ENCODE measurements at places on chromosomes 1 and 21.

- DNase-seq = no peak
Observed at GRCh38 chr1:17123196-17124045, 4.2 kb upstream of the PADI2 start.

GRCh38 chr1:6942990-6943389 lies 157.7 kb downstream of the CAMTA1 start:
- DNase-seq = no peak

DNA sequence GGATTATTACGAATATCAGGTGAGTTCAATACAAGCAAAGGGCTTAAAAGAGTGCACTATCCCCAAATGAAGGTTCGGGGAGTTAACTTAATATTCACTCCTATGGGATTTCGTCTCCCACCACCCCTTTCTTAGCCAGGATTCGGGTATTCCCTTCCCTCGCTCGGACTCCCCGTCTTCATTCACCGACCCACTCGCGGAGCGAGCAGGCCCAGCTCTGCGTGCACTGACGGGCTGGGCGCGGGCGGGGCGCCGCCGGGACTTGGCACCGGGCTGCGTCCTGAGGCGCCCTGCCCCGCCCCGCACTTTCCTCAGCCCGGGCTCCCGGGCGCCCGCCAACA lies 7.7 kb upstream of the MPZL1 start:
- DNase-seq = no peak

DNA sequence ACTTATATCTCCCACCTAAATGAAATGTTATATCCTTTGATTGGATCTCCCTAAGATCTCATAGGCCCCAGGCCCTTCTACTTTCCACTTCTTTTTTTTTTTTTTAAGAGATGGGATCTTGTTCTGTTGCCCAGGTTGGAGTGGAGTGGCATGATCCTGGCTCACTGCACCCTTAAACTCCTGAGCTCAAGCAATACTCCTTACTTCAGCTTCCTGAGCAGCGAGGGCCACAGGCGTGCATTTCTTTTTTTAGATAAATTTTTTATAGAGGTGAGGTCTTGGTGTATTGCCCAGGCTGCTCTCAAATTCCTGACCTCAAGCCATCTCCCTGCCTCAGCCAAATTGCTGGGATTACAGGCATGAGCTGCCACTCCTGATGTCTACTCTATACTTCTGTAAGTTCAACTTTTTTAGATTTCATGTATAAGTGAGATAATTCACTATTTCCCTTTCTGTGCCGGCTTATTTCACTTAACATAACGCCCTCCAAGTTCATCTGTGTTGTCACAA lies 987.5 kb upstream of the NCAM2 start:
- no peak for DNase-seq

DNA sequence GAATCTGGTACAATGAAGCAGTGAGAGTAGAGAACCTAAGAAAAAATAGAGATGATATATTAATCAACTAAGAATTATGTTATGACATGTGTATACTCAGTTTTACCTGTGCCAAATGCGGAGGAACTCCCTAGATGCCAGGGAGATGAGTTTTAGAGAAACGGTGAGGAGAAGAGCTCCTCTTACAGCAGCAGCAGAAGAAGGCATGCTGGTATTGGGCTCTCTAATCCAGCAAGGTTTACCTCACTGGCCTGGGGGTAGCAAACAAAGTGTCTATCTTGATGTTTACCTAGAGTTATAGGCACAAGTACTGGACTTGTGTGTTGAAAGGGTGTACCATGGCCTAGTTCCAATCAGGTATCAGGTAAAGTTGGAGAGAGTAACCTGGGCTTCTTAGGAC lies 28.9 kb upstream of the DEPDC1 start:
- no peak for DNase-seq

- no peak for DNase-seq
Observed at GRCh38 chr1:14610761-14611160, 12.3 kb downstream of the KAZN start.

DNA sequence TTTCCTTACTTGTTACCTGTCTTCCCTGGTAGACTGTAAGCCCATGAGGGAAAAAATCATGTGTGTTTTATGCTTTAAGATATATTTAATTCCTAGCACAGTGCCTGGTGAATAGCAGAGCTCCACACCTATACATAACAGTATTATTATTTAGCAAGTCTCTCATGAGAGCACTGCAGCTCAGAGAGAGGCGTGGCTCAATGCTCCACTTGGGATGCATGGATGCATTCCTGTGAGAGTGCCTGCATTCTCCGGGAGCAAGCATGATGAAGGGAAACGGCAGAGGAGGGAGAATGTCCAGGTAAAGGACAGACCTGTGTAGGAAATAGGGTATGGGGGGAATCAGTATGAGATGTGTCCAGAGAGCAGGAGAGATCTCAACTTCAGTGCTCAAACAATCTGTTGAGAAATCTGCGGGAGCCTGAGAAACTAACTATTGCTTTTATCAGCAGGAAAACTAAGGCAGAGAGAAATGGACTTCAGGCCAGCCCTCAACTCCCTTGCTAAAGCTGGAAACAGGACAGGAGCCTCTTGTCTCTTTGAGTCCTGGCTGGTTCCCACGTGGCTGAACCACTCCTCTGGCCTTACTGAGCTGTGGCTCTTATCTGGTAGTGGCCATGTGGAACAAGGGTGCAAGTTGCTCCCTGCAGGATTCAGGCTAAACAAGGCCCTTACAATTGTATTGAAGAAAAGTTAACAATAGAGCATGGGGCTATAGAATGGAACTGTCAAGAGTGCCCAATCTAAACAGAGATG lies 113.1 kb downstream of the KCNN3 start:
- no peak for DNase-seq

DNA sequence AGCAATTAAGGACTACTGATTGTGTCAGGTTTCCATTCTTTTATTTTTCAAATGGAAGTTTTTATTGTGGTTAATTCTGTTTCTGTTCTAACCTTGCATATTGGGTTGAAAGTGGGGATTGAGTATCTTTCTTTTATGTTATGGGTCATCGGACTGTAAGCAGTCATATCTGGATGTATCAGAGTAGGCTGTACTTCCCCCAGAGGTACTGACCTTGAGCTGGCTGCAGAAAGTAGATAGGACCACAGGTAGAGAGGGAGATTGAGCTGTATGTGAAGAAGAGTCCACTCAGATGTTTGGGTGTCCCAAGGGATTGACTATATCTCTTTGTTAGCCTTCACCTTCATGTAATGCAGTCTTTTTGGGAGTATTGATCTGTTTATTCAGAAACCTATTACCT lies 20.5 kb upstream of the ALG14 start:
- no peak for DNase-seq

DNA sequence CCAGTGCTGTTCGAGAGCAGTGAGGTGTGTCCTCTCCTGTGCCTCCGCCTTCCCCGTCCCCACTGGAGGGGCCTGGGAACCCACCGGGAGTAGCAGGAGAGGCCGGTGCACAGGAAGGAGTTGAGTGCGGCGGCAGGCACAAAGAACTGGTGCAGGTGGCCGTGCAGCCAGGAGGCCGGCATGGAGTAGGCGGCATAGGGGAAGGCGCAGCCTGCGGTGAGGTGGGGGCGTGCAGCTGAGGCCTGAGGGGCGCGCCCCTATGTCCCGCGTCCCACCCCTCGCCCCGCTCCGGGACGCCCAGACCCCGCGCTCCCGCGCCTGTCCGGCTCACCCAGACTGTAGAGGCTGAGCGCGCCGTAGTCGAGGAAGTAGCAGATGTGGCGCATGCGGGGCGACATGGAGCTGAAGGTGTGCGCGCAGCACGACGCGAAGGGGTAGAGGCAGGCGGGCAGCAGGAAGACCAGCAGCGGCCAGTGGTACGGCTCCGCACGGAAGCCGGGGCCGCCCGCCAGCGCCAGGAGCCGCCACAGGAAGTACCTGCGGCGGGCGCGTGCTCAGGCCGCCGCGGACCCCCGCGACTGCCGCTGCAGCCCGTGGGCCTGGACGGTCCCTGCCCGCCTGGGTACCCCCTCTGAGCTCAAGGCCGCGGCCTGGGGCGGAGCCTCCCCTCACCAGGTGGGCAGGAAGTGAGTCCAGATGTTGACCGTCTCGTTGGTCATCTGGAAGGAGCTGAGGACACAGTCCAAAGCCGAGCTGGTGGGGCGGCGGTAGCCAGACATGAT lies 2.2 kb downstream of the PAQR6 start:
- DNase-seq = peak; percentile 26

DNA sequence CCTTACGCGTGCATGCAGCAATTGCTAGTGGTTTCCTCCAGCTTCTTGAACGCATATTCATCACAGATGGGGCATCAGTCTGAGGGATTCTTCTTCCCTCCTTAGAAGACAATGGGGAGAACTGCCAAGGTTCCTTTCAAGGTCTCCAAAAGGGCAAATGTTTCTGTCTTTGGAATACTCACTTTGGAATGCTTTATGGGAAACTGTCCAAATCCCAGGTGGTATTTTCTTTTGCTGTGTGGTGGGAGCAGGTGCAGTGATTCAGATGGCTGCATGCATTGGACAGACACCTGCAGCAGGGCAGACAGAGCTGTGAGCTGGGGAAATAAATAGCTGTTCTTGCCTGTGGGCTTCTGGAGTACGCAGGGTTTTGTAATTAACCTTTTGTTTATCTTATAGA lies 40.5 kb downstream of the URB2 start:
- DNase-seq = no peak

- DNase-seq = no peak
Observed at GRCh38 chr1:153869486-153869885, 53.3 kb downstream of the GATAD2B start.

GRCh38 chr1:172427191-172427590 lies 6.7 kb downstream of the C1orf105 start:
- no peak for DNase-seq

DNA sequence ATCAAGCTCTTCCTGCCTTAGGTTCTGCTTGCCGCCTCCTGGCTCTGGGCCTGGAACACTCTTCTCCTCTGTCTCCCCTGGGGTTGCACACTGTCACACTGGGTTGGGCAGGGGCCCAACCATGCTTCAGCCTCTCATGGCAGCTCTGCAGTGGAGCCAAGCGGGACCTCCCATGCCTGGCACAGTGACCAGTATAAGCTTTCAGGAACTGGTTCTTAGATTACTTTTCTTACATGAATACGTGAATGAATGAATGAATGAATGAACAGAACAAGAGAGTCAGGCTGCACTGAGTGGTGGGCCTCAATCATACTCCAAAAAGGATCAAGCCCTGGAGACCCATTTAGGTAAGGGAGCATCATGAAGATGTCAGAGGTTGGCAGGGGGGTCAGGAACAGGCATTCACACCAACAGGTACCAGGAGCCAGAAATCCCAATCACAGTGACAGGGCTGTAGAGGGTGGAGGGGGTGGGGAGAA lies 30.8 kb upstream of the TMEM125 start:
- DNase-seq = no peak

DNA sequence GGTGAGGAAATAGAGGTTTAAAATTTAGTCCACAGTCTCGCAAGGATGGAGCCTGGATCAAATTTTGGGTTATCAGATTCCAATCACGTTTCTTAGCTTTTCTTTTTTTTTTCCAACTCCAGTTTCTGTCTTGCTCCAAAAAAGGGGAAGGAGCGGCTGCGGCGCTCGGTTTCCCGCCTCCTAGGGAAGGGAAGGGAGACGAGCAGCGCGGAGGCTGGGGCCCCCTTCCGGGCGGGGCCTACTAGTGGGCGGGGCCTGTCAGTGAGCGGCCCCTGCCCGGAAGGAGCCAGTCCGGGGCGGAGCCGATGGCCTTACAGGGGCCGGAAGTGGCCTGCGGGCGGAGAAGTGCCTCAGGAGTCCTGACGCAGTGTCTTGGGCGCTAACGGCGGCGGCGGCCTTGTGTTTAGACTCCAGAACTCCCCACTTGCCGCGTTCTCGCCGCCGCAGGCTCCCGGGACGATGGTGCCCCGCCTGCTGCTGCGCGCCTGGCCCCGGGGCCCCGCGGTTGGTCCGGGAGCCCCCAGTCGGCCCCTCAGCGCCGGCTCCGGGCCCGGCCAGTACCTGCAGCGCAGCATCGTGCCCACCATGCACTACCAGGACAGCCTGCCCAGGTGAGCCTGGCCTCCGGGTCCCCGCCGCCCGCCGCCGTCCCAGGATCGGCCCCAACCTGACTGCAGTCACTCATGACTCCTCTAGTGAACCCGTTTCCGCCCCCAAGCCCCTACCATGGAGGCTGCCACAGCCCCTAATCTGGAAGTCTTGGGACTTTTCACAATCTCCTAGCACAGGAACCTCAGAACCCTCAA lies at the start of gene CPT2:
Gene CPT2 (plus strand): TSS at position 340 of the 806 bp plus-strand sequence. CDS start 120 bp downstream, at position 460.
- DNase-seq = peak; percentile 86

GRCh38 chr1:171152549-171152948 lies 32.6 kb upstream of the FMO2 start:
- no peak for DNase-seq

DNA sequence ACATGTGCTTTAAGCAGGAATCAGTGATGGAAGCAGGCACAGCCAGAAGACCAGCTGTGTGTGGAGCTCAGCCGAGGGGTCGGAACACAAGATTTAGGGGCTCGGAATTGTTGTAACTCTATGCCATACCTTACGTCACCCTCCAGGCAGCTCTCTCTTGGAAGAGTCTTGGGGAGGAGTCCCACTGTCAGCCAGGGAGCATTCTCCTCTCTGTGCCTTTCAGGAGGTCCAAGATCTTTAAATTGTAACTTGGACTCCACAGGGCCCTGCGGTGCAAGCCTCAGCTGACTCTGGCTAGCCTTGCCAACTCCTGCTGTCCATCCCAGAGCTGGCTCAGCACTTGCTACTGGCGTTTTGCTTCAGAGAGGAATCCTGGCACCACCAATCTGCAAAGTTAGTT lies 26.4 kb upstream of the ROR1 start:
- no peak for DNase-seq

- no peak for DNase-seq
Observed at GRCh38 chr1:203520315-203520714, 26.4 kb downstream of the OPTC start.

DNA sequence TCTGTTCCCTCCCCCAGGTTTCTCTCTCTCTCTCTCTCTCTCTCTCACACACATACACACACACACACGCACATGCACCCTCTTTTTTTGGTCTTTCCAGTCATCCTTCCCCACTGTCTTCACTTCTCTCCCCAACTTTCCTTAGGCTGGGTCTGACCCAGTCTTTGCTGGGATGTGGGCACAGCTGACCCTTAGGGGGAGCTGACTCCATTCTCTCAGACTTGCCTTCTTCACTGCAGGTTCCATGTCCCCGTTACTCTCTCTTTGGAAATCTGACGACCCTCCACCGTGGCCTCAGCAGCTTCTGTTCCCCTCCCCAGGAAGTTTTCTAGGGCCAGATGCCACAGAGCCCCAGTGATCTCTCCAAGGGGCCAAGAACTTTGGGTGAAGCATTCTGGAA lies 2.1 kb downstream of the DISP3 start:
- DNase-seq = no peak

DNA sequence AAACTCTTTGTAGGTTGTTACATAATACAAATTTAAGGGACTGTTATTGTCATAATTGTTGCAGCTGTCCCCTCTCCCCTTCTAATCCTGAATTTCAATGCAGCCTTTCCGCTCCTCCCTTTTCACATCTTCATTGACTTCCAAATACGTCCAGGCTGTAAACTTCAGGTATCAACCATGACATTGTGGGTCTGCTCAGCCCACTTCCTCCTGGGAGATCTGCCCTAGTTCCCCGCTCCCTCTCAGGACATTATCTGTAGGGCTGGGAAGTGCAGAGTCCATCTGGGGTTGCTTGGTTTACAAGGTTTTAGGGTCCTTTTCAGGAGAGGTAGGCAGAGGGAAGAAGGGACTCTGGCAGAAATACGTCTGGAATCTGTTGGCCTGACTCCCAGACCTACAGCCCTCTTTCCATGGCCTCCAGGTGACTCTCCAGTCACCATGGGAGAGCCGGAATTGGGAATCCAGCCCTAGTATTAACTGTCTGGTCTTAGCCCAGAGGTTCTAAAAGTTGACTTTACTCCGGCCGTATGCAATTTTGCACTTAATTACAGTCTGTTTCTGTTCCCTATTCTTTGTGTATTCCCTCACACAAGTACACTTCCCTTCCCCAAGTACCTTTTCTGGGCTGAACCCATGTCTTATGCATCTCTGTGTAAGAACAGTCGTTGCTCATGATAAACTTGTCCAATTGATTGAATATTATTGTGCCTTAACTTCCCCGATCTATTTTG lies 4.7 kb upstream of the DENND2D start:
- DNase-seq = no peak
